ENCODE measurements at places on chromosomes 13 and 19. TPM values are rescaled to one million over a fixed set of nuclear protein-coding genes. Genes with fewer than 3 reads are reported as not detected.

MBD3L3 gene
- not detected for total RNA-seq

TMEM59L gene
- not detected for total RNA-seq

TLE2 gene
- total RNA-seq = 3.4 TPM

OR7G2 gene
- total RNA-seq = not detected

PLPPR3 gene
- 2.4 TPM for total RNA-seq

ZNF416 gene
- 11.2 TPM for total RNA-seq

ZNF492 gene
- total RNA-seq = 0.24 TPM

MYH14 gene
- total RNA-seq = not detected

CGB1 gene
- not detected for total RNA-seq

RASGRP4 gene
- not detected for total RNA-seq

CYP2S1 gene
- total RNA-seq = not detected

EDDM13 gene
- total RNA-seq = not detected

SERPINE3 gene
- not detected for total RNA-seq

OR4F17 gene
- not detected for total RNA-seq

ZSCAN4 gene
- total RNA-seq = not detected

ZNF418 gene
- total RNA-seq = 6.3 TPM

CLEC4M gene
- not detected for total RNA-seq

HIPK4 gene
- 0.49 TPM for total RNA-seq

TYROBP gene
- total RNA-seq = not detected

ERICH6B gene
- not detected for total RNA-seq

CFAP97D2 gene
- not detected for total RNA-seq

TMEM150B gene
- not detected for total RNA-seq

PSG11 gene
- not detected for total RNA-seq

PRR36 gene
- total RNA-seq = not detected

ZNF491 gene
- total RNA-seq = 4.7 TPM

TEX26 gene
- total RNA-seq = not detected

TMEM255B gene
- 0.49 TPM for total RNA-seq

SELENOV gene
- not detected for total RNA-seq

NCAN gene
- not detected for total RNA-seq

C3 gene
- 0.97 TPM for total RNA-seq

CYP2A6 gene
- not detected for total RNA-seq

MRPL57 gene
- 12.3 TPM for total RNA-seq

SYT5 gene
- not detected for total RNA-seq

CDX2 gene
- total RNA-seq = not detected

ANGPTL8 gene
- not detected for total RNA-seq

MYPOP gene
- total RNA-seq = 1.6 TPM

KLK6 gene
- total RNA-seq = not detected

FCAR gene
- total RNA-seq = not detected

JAK3 gene
- total RNA-seq = 5.6 TPM

RPL21 gene
- total RNA-seq = 425 TPM

CYP2F1 gene
- total RNA-seq = not detected

KASH5 gene
- not detected for total RNA-seq

SPACA4 gene
- not detected for total RNA-seq
